ENCODE measurements at places on chromosomes 7 and 10.

GRCh38 chr7:126973066-126973465 is 279.7 kb downstream of the GRM8 start:
- no peak for DNase-seq

GRCh38 chr10:22643116-22643515 is 71.3 kb downstream of the PIP4K2A start:
- no peak for DNase-seq

DNA sequence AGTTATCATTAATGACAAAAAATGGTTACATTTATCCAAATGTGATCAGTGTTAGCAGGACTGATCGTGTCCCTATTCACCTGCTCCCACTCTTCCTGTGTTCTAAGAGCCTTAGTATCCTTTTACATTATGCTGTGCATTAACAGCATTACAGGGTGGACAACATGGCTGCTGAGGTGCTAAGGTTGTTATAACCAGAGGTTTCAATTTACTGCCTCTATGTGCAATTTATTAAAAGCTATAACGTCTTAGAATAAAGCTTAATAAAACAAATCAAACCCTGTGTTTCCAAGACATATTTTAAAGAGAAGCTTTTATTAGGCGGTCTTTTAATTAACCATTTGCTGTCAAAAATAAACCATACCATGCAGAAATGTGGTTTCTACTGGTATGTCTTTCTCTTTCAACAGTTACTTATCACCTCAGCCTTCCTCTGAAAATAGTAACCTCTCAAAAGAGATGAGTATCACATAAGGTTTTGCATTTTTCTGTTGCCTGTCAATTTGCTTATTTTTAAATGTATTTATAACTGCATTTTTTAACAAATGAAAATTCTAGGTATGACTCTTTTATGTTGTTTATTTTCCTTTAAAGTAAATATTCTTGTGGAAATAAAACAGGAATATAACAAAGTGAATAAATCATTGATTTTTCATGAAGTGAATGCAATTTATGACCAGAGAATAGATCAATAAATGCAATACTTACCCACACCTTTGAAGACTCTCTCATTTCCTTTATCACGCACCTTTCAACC is 849.8 kb upstream of the SORCS1 start:
- no peak for DNase-seq

GRCh38 chr10:27792216-27792615 is 46.6 kb upstream of the MKX start:
- no peak for DNase-seq

DNA sequence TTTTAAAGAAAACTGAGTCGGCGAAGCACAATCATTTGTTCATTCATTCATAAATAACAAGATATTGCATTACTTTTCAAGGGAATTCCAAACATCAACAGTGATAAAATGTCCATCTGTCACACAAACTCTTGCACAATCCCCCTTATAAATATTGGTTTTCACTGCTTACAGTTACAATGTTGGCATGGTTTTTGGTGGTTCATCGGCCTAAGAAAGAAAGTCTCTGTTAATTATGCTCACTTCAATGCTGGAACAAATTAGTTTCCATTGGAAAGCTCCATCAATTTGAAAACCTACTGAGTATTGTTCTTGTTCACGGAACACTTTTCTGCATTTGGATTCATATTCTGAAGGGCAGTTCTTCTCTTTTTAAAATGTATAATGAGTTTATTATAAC is 188.5 kb downstream of the JAZF1 start:
- DNase-seq, result no peak

- no peak for DNase-seq
These were observed 175.3 kb downstream of the RAPGEF5 start for GRCh38 chr7:22181663-22182062.
